ENCODE measurements at places on chromosomes 2 and 18.

DNA sequence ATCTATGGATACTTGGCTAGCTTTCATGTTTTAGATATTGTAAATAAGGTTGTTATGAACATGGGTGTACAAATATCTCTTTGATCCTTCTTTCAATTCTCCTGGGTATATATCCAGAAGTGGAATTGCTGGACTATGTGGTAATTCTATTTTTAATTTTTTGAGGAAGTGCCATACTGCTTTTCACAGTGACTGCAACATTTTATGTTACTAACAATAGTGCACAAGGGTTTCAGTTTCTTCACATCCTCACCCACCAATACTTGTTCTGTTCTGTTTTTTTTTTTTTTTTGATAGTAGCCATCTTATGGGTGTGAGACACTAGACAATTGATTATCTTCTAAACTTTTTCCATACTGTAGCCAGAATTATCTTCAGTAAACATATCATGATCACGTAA lies 17.3 kb upstream of the NEUROD1 start:
- no peak for DNase-seq

DNA sequence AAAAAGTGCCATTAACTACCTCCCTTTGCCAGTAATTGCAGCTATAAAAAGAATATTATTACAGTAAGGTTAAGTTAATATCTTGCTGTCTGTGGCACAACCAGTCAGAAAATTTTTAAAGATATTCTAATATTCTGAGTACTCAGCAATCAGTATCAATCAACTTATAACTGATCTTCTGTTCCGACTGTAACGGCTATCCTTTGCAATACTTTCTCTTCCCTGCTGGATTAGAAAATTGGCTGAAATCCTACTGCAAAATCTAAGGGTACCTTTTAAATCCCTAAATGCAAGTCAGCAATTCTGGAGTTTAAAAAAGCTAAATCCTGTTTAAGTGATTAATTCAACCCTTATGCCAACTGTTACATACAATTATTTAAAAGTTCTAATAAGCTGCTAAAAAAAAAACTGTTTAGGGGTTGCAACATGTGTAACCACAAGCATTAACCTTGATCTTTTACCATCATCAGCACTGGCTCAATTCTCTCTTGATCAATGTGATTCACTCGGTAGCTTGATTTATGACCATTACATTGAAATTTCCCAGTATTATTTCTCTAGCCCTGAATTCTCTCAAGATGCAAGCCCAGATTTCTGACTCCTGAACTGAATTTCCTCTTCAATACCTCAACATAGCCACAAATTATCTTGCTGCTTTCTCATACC lies 20.5 kb downstream of the GAREM1 start:
- no peak for DNase-seq

GRCh38 chr2:222470802-222471468 lies 46.6 kb downstream of the SGPP2 start:
- no peak for DNase-seq

GRCh38 chr2:68236876-68237275 lies 15.5 kb downstream of the PPP3R1 start:
- DNase-seq: no peak

DNA sequence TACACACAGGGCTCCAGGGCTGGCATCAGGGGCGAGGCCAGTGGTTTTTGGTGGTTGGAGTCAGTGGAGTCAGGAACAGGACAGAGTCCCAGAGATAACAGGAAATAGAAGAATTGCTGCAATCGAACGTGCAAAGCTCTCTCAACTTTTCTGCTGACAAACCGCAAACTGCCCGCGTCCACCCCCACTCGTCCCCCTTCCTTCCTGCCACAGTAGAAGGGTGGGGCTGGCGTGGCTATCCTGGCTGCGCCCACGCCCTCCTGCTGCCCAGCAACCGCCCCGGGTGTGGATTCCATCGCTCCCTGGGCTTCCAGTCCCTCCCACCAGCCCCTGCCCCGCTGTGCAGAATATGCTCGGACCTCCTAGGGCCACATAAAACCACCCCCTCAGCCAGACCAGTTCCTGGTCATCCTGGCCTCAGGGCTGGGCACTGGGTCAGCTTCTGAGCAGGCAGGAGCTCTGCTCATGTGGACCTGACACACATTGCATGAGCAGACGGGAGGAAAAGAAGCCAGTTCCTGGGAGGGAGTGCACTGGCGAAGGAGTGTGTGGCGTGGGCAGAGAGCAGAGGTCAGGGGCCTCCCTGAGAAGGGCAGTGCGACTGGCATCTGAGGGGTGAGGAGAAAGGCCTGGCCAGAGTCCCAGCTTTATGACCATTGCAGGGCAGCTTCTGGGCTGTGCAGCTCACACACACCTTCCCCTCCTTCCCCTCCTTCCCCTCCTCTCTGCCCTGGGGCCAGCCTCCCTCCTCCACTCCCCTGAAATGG lies 85.4 kb upstream of the ATG16L1 start:
- peak; percentile 6 for DNase-seq

DNA sequence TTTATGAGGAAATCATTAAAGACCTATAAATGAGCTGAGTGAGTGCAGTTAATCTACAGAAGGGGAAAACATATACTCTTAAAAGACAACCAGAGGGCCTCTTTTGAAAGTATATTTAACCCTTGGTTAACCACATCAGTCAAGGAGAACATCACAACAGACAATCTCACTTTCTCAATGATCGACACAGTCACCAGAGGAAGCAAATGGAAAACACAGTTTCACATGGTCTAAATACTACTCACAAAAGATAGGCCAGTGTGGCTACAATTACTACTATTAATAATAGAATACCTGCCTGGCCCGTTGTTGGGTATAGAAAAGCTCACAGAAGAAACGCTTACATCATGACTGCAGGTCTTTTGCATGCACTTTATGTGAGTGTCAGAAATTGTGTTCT lies 426.2 kb downstream of the NCKAP5 start:
- no peak for DNase-seq

All from NCI-H460 (cell line).